ENCODE measurements at places on chromosomes 11 and 22. TPM values are rescaled to one million over a fixed set of nuclear protein-coding genes. Genes with fewer than 3 reads are reported as not detected.

ST14 gene
- 139 TPM for total RNA-seq

DNA sequence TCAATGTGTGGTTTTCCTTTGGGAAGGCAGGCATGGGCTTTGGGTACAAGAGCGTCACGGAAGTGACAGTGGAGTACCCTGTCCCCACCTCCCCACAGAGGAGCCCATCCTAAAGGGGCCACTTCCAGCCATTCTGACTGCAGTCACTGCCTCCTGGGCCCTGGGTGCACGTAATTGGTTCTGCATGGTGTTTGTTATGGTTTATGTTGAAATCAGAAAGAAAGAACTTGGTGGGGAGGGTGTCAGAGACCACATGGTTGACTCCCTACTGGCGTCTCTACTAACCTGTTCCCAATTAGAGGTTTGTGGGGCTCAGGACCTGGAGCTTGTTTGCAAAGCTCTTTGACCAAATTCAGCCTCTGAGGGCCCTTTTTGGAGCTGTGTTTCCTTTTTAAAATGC, 40.8 kb downstream of the RIBC2 start:
- no peaks in the 10 kb centered on the region for H3K27me3 ChIP-seq
- H3K36me3 ChIP-seq, result no peaks in the 10 kb centered on the region
- H3K4me1 ChIP-seq, result peaks cover 2% of the 10 kb centered on the region

SERPIND1 gene
- not detected for total RNA-seq

GRCh38 chr11:86644291-86644690, 28.1 kb downstream of the ME3 start:
- H3K27me3 ChIP-seq, result no peaks in the 10 kb centered on the region
- H3K27ac ChIP-seq, result no peak overlapping the region
- H3K36me3 ChIP-seq, result no peaks in the 10 kb centered on the region
- no peak overlapping the region for H3K4me3 ChIP-seq
- H3K4me1 ChIP-seq, result no peaks in the 10 kb centered on the region
- DNase-seq, result no peak

PIK3IP1 gene
- total RNA-seq, result 42.7 TPM
